ENCODE measurements at places on chromosomes 13 and 19. TPM values are rescaled to one million over a fixed set of nuclear protein-coding genes. Genes with fewer than 3 reads are reported as not detected.

GRCh38 chr19:52963247-52963618, 552 bp upstream of the ZNF816 start:
- no peak for DNase-seq

DNA sequence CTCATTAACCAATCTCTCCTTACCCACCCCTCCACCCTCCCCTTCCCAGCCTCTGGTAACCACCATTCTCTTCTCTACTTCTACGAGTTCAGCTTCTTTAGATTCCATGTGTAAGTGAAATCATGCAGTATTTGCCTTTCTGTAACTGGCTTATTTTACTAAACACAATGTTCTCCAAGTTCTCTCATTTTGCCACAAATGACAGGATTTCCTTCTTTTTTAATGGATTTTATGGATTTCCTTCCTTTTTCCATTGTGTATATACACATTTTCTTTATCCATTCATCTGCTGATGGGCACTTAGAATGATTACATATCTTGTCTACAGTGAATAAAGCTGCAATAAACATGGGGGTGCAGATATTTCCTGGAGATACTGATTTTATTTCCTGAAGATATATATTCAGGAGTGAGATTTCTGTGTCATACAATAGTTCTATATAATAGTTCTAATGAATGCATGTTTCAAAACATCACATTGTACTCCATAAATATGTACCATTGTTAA, 20.2 kb downstream of the KCTD12 start:
- DNase-seq, result no peak

- DNase-seq, result peak; percentile 87
Observed at GRCh38 chr19:46614114-46614722, 10.7 kb downstream of the PTGIR start.

- DNase-seq, result no peak
Observed at GRCh38 chr19:41696402-41697197, 8.5 kb upstream of the CEACAM7 start.

- DNase-seq, result no peak
Observed at GRCh38 chr19:18496167-18496979, 25.5 kb downstream of the ELL start.

- no peak for DNase-seq
Observed at GRCh38 chr13:110639935-110640334, 24.6 kb downstream of the NAXD start.

GRCh38 chr13:40632915-40633314, 33.5 kb downstream of the FOXO1 start:
- DNase-seq, result no peak

DNA sequence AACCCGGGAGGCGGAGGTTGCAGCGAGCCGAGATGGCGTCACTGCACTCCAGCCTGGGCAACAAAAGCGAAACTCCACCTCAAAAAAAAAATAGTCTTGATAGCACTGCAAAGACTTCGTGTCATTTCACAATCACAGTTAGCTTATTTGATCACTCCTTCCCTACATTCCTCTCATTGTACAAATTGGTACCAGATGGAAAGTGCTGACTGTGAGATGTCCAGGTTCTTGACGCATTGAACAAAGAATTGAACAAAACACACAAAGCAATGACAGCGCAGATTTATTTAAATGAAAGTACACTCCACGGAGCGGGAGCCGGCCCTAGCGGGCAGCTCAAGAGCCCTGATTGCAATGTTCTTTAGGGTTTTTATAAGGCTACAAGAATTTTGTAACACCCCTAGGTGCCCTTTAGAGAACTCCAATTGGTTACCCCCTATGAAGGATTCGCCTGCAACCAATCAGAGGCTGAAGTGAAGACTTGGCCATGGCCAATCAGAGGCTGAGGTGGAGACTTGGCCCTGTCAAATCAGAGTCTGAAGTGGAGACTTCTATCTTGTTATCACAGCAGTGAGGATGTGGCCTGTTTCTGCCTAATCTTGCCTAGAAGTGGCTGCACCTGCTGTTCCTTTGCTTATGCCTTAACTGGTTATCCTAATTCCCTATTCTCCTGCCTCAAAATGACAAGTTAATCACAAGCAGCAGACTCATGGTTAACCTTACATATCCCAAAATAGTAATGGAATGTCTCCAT, 16.7 kb downstream of the ZNF556 start:
- DNase-seq, result no peak

PSG6 gene
- not detected for total RNA-seq

OSCAR gene
- total RNA-seq, result 4.4 TPM

RFPL4A gene
- not detected for total RNA-seq

POU4F1 gene
- total RNA-seq, result not detected

PEX11G gene
- total RNA-seq, result 4.4 TPM

All from omental fat pad (tissue), 4 donors.